ENCODE measurements at places on chromosomes 5 and 9.

DNA sequence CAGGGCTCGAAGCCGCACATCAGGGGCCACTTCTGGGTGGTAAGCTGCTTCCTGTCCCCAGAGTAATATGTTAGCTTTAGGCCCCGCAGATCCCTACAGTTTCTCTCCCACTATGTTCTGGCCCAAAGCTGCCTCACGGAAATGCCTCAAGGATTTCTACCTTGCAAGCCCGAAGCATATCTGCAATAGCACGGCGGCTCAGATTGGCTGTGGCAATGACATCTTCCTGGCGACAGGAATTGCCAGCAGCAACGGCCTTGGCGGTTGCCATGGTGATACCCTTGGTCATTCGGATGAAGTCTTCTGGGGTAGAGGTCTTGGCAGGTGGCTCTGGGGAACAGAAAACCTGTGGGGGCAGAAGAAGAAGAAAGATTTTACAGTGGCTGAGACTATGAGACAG, 10.3 kb upstream of the TPM2 start:
- DNase-seq, result no peak

DNA sequence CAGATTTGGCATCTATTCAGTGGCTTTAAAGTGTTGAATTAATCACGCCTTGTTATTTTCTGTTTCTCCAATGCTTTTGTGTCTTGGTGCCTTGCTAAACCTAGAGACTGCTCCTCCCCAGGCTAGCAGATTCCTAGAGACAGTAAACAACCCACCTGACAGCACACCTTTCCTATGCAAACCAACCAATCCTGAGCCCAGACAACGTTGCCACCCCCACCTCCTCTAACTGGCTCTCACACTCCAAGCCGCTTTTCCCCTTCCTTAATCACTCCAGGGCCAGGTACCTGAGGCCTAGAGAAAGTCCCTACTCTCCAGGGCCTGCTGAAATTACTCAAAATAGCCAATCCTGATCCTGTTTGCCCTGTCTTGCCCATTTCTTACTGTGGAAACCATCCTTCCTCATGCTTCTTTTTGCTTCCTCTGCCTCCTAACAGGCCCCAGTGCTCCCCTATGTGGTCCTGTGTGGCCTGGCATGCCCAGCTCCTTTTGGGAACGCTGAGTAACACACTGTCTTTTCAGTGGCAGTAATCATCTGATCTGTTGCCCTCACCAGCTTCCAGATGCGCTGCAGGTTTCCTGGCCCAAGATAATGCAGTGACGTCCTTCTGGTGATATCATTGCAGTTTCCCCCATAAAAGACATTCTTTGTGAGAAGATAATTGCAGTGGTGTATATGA, 53.4 kb downstream of the GAS1 start:
- DNase-seq, result no peak

DNA sequence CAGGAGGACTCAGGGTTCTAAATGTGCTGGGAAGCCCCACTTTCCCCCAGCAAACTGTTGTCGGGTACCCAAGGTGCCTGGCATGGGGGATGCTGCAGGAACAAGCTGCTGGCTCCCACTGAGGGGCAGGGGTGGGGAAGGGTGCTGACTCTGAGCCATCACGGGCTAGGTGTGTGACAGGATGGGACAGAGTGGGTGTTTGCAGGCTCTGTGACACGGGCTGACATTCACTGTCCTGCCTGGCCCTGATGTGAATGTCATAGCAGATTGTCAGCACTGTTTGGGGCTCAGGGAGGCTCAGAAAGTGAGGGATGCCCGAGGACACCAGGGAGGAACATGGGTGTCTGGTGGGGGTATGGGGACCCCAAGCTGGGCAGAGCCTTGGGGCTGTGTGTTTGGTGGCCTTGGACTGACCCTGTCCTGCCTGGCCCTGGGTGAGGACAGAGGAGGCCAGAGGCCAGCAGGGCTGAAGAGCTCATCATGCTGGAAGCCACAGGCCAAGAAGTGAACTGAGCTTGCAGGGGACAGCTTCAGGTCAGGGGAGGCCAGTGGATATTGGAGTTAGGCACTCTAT, 20.6 kb downstream of the WNK2 start:
- DNase-seq, result no peak

- no peak for DNase-seq
These were observed 6.5 kb upstream of the HAND1 start for GRCh38 chr5:154484393-154485095.

GRCh38 chr9:106307670-106308069, 555.3 kb upstream of the ZNF462 start:
- DNase-seq, result no peak

DNA sequence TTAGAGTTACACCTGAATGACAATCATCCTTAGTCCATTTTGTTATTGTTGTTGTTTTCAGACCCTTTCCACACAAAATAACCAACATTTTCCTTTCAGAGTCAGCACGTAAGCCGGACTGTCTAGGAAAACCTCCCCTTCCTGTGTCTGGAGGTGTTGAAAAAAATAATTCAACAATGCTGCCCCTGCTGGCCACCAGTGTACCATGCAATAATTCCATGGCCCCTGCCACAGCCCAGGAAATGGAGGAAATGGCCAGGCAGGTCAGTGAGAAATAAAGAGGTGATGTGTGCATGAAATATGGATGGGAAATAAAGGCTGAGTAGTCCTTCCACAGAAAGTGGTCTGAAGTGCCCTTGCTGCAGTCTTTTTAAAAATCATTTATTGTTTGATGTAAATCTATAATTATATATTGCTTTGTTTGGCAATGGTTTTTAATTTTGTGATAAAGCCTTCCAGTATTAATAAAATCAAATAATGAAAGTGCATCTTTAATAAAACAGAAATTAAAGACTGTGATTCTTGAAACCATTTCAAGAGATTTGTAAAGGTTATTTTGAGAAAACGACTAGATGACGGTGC, 152.8 kb upstream of the PAPPA start:
- DNase-seq, result peak; percentile 50

DNA sequence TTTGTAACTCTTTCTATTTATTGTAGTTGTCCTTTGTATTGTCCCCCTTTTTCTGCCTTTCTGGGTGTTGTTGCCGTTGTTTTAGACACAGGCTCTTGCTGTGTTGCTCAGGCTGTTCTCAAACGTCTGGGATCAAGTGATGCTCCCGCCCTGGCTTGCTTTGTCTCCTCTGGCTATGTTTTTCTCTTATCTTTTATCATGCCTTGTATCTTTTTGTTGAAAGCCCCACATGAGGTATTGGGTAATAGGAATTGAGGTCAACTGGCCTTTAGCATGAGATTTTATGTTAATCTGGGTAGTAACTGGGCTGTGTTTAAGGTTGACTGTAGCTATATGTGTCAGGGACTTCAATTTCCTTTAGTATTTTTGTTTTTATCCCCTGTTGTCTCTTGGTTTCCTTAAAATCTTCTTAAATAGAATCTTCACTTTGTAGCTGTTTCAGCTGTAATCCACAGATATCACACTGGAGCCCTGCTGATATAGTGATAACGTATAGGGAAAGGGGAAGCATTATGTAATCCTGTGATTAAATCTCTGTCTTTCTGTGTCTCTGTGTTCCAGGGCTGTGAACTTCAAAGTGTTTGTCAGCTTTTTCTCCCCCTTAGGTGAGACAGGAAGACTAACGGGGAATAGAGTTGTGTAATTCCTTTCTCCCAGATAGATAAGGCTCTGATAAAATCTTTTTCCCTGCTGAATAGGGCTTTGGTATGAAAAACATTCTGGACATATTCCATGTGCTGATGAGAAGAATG, 25.9 kb upstream of the CACNA1B start:
- no peak for DNase-seq

DNA sequence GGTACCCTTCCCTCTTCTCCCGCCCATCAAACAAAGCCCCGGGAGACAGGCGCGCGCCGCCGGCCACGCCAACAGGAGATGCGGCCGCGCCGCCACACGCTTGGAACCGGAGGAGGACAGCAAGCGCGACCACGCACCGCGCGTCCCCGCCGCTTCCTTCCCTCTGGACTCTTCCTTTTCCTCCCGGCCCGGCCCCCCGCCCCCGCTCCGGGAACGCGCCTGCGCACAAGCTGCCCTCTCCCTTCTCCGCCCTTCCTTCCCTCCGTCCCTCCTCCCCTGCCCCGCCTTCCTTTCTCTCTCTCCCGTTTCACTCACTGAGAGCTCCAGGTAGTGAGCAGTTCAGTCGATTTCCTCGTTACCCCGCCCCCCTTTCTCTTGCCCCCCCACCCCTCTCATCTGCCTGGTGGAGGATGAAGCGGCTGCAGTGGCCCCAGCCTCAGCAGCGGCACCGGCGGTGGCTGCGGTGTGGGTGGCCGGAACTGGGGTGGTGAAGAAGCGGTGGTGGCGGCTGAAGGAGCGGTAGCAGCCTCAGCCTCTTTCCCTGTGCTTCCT, at the start of gene RASA1:
Gene RASA1, plus strand, starts transcription at position 310 of the 552 bp plus-strand sequence. CDS start 569 bp downstream, outside the sequence.
- DNase-seq, result peak; percentile 90

DNA sequence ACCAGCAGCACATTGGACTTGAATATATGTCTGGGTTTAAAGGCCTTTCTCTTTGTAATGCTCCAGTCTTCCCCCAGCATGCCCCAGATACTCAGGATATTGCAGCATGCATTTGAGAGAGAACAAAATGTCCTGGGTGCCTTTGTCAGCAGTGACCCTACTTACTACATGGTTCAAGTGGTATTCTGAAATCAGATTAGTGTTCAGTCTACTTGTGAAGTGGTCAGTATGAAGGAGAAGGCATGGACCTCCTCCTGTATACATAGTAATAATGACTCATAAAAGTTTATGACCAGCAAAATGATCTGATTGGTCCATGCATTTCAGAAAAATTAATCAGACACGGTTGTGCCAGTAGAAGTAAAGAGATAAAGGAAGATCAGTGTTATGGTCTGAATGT, 25.4 kb downstream of the GPR21 start:
- DNase-seq, result peak; percentile 98

DNA sequence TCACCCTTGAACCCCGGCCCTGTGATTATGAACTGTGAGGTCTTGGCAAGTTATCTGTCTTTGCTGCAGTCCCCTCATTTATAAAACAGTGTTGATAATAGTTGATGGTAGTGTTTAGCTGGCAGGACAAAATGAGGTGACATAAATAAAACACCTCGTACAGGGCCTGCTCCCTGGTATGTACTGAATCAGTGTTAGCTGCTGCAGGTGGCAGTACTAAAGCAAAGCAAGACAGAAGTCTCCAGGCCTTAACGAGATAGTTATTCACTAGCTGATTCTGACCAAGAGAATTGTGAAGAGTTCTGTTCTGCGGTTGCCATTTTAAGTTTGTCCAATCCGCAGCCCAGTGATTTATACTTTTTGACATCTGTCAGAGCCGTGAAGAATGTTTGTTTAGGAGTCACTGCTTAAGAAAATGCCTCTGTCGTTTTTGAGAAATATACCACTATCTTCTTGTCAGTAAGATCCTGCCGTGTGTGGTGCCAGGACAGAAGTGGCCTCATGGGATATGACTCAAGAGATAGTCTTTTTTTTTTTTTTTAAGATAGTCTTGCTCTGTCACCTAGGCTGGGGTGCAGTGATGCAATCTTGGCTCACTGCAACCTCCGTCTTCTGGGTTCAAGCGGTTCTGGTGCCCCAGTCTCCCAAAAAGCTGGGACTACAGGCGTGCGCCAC, 75.9 kb downstream of the KDM4C start:
- peak; percentile 53 for DNase-seq

DNA sequence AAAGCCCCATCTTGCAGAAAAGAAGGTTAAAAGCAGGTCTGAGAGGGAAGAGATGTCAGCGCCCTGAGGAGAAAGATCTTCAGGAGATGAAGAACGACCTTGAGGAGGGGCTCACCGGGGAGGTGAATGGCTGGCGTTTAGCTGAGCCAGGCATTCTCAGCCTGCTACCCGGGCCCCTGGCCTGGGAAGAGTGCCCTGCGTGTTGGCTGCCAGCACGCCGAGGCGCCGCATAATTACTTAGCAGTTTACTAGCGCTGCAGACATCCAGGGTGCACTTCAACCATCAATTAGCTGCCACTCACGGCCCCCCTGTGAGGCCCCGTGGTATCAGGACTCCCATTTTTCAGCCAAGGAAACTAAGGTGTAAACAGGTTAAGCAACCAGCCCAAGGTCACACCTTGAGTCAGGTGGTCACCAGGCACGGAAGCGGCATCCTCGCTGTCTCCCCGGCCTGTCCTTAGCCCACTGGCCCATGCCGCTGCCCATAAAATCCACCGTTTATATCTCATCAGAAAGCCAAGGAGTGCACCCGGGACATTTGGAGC, 551.9 kb downstream of the BNC2 start:
- no peak for DNase-seq

DNA sequence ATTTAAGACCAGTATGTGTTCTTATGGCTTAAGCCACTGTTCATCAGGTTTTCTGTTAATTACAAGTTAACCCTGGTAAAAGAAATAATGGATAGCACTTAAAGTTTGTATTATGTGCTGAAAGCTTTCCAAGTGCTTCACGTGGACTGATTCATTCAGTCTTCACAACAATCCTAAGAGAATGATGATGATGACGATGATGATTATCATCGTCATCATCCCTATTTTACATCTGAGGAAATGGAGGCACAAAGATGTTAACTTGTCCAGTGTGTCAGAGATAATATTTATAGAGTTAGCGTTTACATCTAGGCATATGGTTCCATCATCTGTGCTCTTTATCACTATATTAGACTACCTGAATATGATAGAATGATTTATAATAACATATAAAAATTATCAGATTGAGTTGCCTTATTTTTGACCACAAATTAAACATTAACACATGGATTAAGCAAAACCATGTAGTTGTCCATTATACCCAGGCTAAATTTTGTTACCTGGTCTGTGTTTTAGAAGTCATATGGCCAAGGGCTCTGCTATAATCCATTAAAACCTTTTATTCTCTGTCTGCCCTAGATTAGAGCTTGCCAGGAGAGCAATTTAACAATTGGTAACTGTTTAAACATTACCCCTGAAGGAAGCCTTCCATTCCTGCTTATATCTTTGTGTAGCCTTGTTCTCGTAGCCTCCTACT, 102.3 kb upstream of the MAP3K1 start:
- no peak for DNase-seq

GRCh38 chr5:60514152-60514551, 185.8 kb downstream of the DEPDC1B start:
- no peak for DNase-seq

DNA sequence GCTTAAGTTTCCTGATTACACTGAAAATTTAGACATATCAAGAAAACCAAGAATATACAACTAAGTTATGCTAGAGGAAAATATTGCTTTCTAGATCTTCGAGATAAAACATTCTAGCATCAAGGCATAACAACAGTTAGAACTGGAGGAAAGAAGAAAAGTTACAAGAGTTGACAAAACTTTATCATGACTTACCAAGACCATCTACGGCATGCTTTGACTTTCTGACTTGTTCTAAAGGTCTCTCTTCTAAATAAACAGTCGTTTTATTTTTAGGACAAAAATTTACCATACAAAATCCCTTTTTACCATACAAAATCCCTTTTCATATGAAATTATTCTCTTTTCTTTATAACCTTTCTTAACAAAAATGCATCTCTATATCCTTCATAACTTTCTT, 1110.1 kb upstream of the CDH10 start:
- no peak for DNase-seq

GRCh38 chr9:128203024-128203706, at the start of gene DNM1:
TSS of gene DNM1 (plus strand) at chr9:128203379. CDS start at chr9:128203471, 92 bp downstream.
- peak; percentile 61 for DNase-seq

Measured in choroid plexus epithelial cell (primary cell).